Effector memory CD4-positive, alpha-beta T cell (primary cell): ENCODE measurements at places on chromosomes 3 and 15.

DNA sequence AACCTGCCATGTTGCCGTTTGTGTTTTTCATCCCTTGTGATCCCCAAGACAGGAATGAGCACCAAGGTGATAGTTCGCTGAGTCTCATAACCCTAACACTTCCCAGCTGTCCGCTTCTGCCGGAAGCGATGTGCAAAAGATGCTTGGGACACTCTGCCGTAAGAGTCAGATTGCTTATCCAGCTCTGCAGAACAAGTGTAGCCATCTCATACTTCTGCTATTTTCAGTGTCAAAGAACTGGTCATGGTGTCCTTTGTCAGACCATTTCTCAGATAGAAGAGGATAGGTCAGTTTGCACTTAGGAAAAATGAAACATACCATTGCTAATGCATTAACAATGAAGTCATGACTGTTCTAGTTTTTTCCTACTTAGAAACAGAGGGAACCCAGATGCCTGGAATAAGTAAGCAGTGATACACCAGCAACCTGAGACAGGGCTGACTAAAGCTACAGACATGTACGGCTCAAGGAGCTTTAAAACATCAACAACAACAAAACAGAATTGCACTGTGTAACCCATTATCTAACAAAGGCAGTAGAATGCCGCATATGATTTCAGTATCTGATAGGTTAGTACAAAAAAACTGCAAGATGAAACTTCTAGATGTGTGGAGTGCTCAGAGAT is 134.0 kb upstream of the IL12A start:
- DNase-seq: no peak

DNA sequence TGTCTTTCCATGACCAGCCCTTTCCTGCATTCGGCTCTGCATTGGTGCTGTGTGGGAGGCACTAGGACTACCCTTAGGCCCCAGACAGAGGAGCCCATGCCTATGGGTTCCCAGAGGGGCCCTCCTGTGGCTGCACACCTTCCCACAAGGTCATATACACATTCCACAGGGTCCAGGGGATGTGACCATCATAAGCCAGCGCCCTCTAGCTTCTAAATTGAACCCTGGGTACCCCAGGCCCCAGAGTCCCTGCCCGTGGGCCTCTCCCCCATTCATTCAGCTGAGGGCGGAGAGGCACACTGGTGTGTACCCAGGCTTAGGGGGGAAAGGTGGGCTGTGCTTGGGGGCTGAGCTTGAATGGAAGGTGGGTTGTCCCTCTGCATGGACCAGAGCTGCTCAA is 10.2 kb upstream of the SLC6A6 start:
- DNase-seq: no peak

DNA sequence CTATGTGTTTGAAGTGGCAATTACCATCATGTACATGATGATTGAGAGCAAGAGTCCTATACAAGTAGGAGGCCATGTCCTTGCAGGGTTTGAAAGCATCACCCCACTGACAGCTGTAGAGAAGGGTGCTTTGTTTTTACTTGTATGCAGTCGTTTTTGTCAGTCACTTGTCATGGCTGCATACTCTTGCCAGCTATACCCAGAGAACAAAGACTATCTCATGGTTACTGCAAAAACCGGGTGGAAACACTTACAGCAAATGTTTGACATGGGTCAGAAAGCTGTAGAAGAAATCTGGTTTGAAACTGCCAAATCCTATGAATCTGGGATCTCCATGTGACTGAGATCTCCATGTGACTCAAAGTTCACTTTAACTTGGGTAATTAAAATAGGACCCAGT is 6.9 kb upstream of the PSMA4 start:
- DNase-seq: no peak

GRCh38 chr15:33211176-33211808 is 16.8 kb upstream of the FMN1 start:
- no peak for DNase-seq

GRCh38 chr3:184578218-184578617 is 16.6 kb downstream of the EPHB3 start:
- DNase-seq: no peak
